ENCODE measurements at places on chromosomes 5 and 9.

GRCh38 chr5:94314460-94315131 is 303.8 kb downstream of the KIAA0825 start:
- DNase-seq: no peak

DNA sequence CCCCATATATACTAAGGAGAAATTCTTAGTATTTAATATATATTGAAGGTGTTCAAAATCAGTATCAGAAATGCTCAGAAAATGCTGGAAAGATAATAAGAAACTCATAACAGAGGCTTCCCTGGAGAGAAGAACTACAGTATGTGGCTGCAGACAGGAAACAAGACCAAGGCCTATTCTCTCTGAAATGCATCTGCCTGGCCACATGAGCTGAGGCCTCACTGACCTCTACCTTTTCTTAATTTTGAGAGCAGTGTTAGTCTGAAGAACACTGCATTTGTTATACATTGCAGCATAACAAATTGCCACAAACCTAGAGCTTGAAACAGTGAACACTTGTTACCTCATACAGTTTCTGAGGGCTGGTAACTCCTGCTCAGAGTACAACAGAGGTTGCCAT is 133.4 kb upstream of the SPEF2 start:
- no peak for DNase-seq

DNA sequence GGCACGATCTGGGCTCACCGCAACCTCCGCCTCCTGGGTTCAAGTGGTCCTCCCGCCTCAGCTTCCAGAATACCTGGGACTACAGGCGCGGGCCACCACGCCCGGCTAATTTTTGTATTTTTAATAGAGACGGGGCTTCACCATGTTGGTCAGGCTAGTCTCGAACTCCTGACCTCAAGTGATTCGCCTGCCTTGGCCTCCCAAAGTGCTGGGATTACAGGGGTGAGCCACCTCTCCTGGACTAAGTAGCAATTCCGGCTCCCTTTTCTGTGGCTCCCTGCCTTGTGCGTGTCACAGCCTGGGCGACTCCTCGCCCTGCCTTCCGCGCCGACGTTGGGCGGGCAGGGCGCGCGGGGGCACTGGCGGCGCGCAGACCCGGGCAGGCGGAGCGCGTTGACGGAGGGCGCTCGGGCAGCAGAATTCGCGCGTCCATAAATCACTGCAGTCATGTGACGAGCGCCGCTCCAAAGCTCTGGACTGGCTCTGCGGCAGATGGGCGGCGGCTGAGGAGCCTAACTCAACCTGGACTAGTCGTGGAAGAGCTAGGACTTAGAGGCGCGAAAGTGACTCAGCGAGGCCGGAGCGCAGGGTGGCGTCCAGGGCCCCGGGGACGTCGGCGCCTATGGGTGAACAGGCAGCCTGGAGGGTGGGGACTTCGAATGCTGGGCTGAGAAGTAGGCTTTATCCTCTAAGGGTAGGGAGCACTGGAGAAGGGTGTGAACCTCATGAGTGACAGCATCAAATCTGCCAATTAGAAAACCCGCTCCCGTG is 1.4 kb upstream of the CIZ1 start:
- DNase-seq: peak; percentile 80

DNA sequence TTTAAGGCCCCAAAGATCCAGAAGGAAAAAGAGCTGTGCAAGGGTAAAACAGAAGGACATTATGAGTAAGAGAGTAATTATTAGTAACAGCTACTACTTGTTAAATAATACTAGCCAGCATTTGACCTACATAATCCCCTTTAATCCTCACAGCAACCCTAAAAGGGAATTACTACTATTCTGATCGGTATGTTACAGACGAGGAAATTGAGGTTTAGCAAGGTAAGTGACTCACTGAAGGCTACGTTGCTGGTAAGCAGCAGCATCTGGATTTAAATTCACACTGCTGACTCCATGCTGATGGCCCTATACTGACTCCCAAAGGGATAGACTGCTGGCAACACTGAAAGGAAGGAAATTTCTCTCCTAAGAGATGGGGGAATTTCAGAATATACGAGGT is 3.7 kb upstream of the FSD1L start:
- DNase-seq: no peak

DNA sequence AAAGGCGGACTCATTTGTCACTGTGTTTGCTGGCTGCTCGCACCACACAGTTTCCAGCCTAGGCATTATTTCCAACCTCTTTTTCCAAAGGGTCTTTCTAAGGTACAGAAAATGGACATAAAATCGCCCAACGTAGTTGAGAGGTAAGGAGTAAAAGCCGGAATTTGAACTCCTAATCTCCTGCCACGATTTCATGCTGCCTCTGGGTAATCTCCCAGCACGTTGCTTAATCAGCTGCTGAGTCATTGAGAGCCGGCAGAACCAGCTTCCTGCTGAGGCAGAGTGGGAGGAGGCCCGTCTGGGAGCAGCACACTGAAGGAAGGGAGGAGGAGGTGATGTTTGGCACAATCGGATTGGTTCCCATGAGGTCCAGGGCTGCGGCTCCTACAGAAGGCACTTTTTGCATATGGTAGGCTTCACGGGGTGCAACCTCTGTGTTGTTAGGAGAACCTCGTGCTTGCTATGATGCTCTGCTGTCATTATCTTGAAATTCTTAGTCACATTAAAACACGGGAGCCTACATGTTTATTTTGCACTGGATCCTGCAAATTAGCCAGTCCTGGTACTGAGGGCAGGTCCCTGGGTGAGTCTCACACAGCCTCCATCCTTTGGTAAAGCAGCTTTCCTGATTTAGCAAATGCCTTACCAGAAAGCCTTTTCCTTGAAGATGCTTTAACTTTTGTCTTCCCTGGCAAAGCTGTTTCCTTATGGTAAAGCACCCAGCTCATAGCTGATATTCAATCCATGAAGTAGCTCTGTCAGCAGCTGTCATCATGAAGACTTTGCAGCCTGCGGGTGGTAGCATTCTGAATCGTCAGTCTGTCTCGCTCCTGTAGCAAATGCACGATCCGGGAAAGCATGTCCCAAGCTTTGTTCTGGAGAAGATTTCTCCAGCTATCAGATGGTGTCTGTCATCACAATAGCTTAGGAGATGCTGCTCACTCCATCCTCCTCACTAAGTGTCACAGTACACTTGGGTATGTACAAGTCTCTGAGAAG is 191.6 kb upstream of the MSX2 start:
- DNase-seq: peak; percentile 24

GRCh38 chr5:132283423-132284043 is 10.7 kb upstream of the SLC22A4 start:
- DNase-seq: no peak

- DNase-seq: no peak
Observed at GRCh38 chr5:3590967-3591900, 4.4 kb upstream of the IRX1 start.

GRCh38 chr9:110049699-110050450 is 158.1 kb downstream of the C9orf152 start:
- no peak for DNase-seq

DNA sequence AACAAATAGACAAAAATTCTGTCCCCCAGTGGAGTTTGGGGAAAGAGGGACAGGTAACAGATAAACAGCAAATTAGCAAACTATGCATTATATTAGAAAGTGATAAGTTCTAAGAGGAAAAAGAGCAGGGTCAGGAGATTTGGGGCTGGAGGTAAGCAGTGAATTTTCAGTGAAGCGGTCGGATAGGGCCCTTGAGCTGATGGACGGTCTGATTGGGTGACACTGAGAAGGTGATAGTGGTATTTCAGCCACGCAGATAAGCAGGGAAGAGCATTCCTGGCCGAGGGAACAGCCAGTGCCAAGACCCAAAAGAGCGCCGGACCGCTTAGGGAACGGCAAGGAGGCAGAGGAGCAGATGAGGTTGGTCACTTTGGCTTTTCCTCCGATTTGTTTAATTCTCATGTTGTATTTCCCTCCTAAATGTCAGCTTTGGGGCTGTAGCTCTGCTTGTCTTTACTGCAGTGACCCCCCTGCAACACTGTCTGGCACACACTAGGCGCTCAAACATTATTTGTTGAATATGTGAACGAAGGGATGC is 1.1 kb upstream of the PTPN3 start:
- DNase-seq: no peak

DNA sequence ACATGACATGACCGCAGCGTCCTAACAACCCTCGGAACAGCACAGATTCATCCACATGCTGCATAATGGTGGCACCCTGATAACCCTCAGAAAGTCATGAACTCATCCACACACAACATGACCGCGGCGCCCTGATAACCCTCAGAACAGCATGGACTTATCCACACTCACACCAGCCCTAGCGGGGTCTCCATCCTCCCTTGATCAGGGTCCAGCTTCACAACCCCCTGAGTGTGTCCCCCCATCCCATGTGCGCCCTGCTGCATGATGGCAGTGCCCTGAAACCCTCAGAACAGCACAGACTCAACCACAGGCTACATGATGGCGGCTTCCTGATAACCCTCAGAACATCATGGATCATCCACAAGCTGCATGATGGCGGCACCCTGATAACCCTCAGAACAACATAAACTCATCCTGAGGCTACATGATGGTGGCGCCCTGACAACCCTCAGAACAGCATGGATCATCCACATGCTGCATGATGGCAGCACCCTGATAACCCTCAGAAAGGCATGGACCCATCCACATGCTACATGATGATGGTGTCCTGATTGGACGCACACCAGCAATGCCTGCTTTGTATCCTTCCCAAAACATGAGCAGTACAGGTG is 28.3 kb downstream of the SLC6A3 start:
- DNase-seq: no peak

Data from caudate nucleus (tissue), 63 donors.